ENCODE measurements at places on chromosomes 7 and 10.

GRCh38 chr10:17841050-17841449 is 31.9 kb downstream of the MRC1 start:
- no peak for DNase-seq

DNA sequence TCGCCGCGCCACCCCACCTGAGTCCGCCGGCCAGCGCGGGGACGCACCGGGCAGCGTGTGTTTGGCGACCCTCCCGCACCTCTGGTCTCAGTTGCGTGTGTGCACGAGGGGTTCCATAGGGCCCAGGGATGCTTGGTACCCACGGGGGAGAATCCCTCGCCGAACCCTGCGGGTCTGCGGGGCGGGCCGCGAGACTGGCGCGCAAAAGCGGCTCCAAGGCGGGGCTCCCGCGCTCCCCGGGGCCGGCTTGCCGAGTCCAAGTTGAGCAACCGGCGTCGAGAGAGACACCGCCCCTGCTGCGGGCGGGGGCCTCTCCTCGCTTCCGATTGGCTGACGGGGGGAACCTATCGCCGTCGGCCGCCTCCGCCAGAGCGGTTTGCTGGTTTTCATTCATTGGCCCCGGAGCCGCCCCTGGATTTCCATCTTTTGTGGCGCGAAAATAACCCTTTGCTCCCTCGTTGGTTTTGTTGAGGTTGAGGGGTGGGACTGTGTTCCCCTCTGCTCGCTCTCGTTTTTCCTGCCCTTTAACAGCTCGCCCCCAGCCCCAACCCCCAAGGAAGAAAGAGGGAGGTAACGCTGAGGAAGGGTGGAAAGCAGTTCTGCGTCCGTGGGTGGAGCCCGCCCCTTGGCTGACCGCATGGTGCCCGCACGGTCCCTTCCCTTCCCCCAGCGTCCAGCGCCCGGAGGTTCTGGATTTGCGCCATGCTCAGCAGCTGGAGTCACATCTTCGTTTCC is 4.0 kb upstream of the IGF2BP3 start:
- DNase-seq = peak; percentile 99

- DNase-seq = no peak
Measured at GRCh38 chr10:58180666-58181065, 87.0 kb downstream of the IPMK start.

- no peak for DNase-seq
Measured at GRCh38 chr7:1053002-1053411, 8.7 kb downstream of the GPR146 start.

DNA sequence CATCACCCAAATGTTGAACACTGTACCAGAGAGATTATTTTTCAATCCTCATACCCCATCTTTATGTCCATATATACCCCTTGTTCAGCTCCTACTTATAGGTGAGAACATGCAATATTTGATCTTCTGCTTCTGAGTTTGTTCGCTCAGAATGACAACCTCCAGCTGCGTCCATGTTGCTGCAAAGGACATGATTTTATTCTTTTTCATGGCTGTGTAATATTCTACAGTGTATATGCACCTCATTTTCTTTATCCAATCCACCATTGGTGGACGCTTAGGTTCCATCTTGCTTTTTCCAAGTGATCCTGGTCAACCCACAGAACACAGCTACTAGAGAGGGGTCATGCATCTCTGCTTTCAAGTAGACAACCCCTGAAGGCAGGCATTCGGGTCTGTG is 99.5 kb downstream of the MYL10 start:
- DNase-seq = no peak

DNA sequence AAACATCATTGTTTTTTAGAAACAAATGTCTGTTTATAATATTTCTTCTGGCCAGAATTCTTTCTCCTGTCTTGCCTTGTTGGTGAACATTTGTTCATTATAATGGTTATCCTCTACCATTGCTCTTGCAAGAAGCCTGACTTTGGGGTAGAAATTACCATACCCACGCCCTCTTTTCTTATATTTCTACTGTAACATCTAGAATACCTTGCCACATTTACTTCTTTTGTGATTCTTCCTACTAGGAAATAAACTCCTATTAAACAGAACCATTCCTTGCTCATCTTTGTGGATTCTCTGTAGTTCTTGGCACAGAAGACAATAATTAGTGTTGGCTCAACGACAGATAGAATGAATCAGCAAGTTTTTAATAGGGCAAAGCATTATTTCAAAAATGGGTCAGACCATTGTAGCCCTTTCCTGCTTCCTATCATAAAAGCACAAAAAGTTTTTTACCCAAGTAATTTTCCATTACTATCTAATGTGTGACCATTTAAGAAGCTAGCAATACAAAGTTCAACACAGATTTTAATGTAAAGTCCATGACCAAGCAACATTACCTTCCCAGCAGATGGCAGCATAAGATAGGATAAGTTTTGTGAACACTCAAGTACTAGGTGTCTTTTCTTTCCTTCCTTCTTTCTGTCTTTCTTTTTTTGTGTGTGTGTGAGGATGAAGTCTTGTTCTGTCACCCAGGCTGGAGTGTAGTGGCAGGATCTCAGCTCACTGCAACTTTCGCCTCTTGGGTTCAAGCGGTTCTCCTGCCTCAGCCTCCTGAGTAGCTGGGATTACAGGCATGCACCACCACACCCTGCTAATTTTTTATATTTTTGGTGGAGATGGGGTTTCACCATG is 270.4 kb downstream of the HGF start:
- peak; percentile 79 for DNase-seq

- DNase-seq = no peak
Measured at GRCh38 chr7:154640266-154640865, 362.6 kb downstream of the PAXIP1 start.

DNA sequence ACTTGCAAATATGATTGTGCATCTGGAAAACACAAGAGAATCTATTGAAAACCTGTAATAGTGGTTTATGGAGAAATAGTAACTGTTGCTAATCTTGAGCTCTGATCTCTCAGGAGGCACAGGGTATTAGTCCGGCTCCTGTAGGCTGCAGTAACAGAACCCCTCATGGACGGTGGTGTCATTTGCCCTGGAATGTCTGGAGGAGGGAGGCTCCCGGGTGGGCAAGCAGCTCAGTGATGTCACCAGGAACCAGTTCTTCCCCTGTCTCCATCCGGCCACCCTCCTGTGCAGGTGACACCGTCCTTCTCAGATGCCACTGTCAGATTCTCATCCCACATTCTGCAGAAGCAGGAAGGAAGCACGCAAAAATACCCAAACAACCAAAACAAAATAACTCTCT is 29.3 kb downstream of the INPP5A start:
- no peak for DNase-seq

GRCh38 chr10:103676851-103677417 is 178.4 kb downstream of the SH3PXD2A start:
- no peak for DNase-seq

DNA sequence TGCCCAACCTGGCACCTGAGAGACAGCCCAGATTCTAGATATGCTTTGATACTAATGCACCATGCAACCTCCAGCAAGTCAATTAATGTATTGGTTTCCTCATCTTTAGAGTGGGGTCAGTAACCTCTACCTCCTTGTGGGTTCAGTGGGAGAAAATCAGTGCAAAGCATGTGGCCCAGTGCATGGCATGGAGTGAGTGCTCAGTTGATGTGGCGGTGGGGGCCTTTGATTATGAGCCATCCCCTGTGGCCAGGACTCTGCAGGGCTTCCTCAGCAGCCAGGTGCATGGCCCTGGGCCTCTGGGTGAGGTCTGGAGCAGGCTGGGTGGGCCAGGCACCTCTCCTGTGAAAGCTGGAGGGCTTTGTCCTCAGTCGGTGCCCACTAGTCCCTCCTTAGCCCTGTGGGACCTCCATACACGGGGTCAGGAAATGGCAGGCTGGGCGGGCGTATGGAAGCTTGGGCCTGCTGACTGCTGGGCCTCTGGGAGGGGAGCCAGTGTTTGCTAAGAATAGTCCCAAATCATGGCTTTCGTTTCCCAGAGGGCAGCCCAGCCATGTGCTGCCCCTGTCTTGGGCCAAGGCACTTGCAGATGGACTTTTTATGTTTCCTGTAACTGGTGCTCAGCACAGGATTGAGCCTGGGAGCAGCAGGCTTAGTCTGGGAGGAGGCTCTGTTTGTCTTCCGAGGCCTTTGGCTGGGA is 3.4 kb downstream of the PALD1 start:
- no peak for DNase-seq
